Stimulated activated CD4-positive, alpha-beta T cell treated with anti-CD3 and anti-CD28 coated beads, Interleukin-2, amount 100 ng/mL, for 48 hours (primary cell): ENCODE measurements at places on chromosomes 12 and 14.

- DNase-seq: no peak
Observed at GRCh38 chr14:85528080-85528896, 1.7 kb upstream of the FLRT2 start.

DNA sequence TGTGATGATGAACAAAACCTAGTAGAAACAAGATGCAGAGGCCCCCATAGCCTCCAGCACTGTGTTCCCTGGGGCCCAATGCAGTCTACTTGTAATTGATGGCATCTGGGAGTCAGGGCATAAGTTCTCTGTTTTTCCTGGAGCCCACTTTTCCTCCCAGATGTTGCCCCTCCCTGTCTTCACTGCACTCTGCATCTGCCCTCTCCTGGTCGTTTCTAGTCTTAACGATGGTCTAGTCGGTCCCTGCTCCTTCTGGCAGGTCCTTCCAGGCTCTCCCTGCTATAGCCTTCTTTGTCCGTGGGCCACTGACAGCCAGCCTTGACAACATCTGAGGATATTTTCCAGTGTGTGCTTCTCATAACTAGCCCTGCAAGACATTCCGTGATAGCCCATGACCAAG, 208.3 kb downstream of the GXYLT1 start:
- DNase-seq: no peak

GRCh38 chr14:105377555-105378182, 20.7 kb upstream of the TEX22 start:
- no peak for DNase-seq

DNA sequence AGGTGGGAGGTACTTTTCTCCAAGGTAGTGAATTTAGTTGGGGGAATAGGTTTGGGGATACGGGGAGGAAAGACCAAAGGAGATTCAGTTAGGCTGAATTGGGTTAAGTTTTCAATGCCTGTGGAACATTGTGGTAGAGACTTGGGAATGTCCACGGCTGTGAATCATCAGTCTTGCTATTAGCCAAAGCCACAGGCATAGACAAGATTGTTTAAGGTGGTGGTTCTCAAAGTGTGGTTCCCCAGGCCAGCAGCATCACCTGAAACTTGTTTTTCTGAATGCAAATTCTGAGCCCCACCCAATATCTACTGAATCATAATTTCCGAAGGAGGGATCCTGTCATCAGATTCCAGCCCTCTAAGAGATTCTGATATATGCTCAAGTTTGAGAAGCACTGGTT, 316.2 kb downstream of the EGLN3 start:
- no peak for DNase-seq

DNA sequence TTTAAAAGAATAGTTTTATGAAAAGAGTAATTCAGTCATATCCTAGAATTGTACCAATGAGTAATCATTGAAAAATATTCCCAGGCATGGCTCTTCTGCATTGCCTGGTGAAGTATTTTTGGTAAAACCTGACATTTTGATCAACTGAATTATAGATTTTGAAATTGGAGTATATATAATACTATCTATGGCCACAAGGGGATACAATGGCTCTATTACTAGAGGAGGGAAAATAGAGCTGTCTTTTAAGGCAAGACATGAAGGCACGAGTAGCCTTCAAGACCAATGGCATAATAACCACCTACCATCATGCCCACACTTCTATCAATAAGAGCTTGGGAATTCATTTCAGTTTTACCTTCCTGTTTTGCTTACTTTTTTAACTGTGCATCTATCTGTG, 1241.4 kb upstream of the TMEM132C start:
- no peak for DNase-seq

DNA sequence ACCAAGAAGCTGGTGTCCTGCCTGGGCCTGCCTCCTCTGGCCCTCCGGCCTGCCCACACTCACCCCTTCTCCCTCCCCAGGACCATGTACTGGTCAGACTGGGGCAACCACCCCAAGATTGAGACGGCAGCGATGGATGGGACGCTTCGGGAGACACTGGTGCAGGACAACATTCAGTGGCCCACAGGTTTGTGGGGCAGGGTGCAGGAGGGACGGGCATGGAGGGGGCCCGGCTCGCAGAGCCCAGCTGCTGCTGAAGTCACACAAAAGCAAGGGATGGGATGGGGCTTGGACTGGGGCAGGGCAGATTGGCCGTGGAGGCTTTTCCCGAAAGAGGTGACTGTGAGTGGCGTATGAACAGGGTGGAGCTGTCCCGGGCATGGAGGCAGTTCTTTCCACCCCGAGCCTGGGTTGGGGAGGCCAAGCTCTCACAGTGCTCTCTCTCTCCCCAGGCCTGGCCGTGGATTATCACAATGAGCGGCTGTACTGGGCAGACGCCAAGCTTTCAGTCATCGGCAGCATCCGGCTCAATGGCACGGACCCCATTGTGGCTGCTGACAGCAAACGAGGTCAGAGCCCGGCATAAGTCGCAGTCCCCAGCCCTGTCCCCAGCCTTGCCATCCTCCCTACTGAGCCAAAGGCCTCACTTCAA, 7.8 kb upstream of the NXPH4 start:
- DNase-seq: no peak

GRCh38 chr12:62861586-62861985, 73.4 kb downstream of the PPM1H start:
- DNase-seq: no peak

GRCh38 chr12:108319277-108320234, 19.6 kb downstream of the CMKLR1 start:
- DNase-seq: no peak

- no peak for DNase-seq
Observed at GRCh38 chr12:124335426-124336183, 40.7 kb downstream of the RFLNA start.

DNA sequence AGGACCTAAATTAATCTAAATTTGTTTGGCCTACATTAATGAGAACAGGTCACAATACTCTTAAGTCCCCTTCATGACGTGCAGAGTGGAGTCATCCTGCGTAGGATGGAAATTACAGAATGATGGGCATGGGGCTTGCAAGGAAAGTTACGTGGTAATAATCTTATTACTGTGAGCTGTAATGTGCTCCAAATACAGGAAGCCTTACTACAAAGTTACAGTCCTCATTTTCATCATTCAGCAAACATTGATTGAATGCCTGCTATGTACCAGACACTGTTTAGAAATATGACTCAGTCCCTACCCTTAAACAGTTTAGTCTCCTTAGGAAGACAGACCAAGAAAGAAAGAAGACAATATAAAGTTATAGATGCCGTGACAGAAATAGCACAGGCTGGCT, 9.4 kb downstream of the HIGD1C start:
- no peak for DNase-seq

- DNase-seq: no peak
Observed at GRCh38 chr12:126107659-126108058, 1042.4 kb downstream of the AACS start.

- DNase-seq: no peak
Observed at GRCh38 chr14:29603696-29604095, 324.0 kb downstream of the PRKD1 start.

- DNase-seq: no peak
Observed at GRCh38 chr12:124481772-124482566, 85.4 kb downstream of the NCOR2 start.

GRCh38 chr14:61192989-61193388, 88.1 kb downstream of the TMEM30B start:
- DNase-seq: no peak

DNA sequence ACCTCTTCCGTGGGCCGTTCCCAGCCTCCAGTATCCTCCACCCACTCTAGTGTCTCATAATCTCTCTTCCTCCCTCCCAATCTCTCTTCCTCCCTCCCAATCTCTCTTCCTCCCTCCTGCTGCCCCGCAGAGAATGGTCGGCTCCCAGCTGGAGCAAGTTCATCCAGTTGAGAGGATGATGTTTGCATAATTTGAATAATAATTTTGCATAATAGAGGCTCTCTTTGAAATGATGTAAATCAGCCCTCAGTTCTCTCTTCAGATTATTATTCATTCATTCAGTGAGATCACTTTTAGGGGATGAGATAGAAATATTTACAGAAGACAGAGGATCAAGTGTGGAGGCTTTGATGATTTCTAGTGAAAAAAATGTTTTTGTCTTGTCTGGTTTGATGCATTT, 125.0 kb downstream of the PTPN11 start:
- no peak for DNase-seq

GRCh38 chr14:93709249-93709648, 79.0 kb downstream of the PRIMA1 start:
- no peak for DNase-seq

GRCh38 chr12:79381248-79382208, 309.2 kb downstream of the PAWR start:
- DNase-seq: no peak

GRCh38 chr14:90505531-90505930, 108.7 kb downstream of the CALM1 start:
- DNase-seq: no peak

GRCh38 chr12:76144245-76144549, 59.7 kb upstream of the NAP1L1 start:
- DNase-seq: no peak

DNA sequence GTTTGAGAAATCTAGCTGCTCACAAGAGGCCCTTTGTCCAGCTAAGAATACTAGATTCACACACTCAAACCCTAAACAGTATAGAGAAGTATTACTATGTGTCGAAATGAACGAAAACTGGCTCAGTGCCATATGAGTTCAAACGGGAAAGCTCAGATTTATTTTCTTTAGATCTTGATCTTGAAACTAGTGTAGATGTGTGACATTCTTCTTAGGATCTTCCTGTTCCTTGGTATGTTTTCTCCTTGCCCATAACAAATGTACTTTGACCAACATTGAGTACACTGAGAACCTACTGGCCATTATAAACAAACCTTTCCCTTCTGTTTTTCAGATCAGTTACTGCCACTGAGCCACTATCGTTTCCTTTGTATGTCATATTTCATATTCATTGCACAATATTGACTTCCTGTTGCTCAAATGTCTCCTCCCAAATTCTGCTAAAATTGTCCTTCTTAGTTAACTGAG, 21.3 kb downstream of the MYBPC1 start:
- DNase-seq: no peak

GRCh38 chr14:71692496-71692895, 239.7 kb upstream of the RGS6 start:
- no peak for DNase-seq

DNA sequence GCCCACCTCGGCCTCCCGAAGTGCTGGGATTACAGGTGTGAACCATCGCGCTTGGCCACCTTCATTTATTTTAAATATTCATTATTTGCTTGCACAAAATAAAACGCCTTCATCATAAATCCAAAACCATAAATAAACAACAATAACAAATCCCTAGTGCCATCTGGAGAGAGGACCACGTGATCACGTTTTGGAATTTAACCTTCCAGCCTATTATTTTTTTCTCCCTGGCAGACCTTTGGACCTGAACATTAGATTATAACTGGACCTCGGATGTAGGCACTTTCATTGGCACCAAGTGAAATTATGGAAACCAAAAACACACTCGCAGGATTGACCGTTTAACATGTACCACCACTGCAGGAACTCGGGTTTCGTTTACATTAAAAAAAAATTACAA, 2.0 kb downstream of the DNAH10 start:
- no peak for DNase-seq

- no peak for DNase-seq
Observed at GRCh38 chr14:64733321-64733720, 29.1 kb downstream of the PLEKHG3 start.

- no peak for DNase-seq
Observed at GRCh38 chr12:64332938-64333337, 57.6 kb downstream of the C12orf56 start.

GRCh38 chr12:40921563-40922163, 229.4 kb downstream of the CNTN1 start:
- no peak for DNase-seq

GRCh38 chr12:87931812-87932211, 97.4 kb downstream of the C12orf50 start:
- no peak for DNase-seq

GRCh38 chr12:3048540-3048939, 28.6 kb upstream of the TSPAN9 start:
- DNase-seq: no peak

GRCh38 chr14:103848175-103849077, 1.1 kb upstream of the PPP1R13B start:
- no peak for DNase-seq

DNA sequence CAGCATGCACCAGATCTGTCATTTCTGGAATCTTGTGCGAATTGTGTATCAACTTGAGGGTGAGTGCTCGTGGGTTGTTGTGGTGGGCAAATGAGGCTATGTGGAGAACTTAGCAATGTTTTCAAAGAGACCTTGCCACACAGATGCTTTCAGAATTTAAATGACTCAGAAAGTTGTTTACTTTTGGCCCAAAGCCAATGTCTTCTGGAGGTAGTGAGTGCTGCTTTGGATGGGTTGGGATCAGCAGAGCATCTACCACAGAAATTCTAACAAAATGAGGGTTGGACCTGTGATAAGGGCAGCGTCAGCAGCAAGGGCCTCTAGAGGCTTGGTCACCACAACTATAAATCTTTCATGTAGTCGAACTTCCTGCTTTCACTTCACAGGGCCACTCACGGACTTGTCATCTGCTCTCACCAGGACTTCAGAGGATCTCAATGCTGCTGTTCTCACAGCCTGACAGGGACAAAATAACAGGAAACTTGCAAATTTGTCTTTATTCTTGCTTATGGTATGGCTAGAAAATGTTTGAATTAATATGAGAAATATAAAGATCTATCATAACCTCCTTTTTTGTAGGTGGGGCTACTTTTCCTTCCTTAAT, 111.4 kb downstream of the DACT1 start:
- no peak for DNase-seq

- no peak for DNase-seq
Observed at GRCh38 chr12:93751864-93752610, 74.9 kb downstream of the CRADD start.

DNA sequence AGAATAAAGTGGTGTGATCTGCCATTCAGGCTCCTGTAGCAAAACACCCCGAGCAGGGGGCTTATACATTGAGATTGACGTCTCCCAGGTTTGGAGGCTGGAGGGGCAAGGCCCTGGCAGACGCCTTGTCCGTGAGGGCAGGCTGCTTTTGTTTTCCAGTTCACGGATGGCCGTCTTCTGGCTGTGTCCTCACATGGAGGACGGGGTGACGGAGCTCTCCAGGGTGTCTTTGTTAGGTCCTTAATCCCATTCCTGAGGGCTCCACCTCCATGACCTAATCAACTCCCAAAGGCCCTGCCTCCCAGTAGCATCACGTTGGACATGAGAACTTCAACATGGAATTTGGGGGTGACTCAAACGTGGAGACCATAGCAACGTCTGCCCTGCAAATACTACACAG, 147.7 kb downstream of the KIF26A start:
- no peak for DNase-seq

DNA sequence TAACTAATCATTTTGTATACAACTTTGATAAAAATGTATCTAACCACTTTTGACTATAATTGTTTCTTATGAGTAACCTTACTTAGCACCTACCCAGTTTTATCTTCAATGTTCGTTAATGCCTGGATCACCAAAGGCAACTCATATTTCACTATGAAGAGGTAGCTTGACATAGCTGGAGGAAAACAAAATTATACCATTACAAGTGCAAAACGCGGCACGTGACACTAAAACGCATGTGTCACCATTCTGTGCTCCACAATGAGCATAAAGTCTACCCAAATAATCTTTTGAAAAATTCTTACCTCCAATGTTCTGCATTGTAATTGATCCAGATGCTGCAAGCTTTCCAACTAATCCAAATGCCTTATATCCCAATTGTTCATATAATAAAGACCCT, 5.8 kb downstream of the SLC38A2 start:
- no peak for DNase-seq
